Activated CD8-positive, alpha-beta memory T cell treated with anti-CD3 and anti-CD28 coated beads, Interleukin-2, amount 50 U/mL, for 48 hours (primary cell): ENCODE measurements at places on chromosomes 5 and 9.

DNA sequence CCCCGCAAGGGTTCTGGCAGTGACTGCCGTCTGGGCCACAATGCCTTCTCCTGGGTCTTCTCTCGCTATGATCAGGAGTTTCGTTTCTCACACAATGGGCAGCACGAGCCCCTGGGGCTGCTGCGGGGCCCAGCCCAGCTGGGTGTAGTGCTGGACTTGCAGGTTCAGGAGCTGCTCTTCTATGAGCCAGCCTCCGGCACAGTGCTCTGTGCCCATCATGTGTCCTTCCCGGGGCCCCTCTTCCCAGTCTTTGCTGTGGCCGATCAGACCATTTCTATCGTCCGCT lies 7.0 kb downstream of the HDHD3 start:
- no peak for DNase-seq

DNA sequence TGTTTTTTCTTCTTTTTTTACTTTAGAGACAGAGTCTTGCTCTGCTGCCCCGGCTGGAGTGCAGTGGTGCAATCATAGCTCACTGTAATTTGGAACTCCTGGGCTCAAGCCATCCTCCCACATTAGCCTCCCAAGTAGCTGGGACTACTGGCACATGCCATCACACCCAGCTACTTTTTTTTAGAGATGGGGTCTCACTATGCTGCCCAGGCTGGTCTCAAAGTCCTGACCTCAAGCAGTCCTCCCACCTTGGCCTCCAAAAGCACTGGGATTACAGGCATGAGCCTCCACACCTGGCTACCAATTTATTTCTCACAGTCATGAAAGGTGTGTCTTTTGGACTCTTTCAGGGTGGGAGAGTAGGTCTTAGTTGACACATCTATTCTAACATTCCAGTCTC lies 83.0 kb upstream of the FAM120A start:
- no peak for DNase-seq

- DNase-seq, result no peak
Measured at GRCh38 chr5:66848749-66849641, 252.8 kb downstream of the MAST4 start.

DNA sequence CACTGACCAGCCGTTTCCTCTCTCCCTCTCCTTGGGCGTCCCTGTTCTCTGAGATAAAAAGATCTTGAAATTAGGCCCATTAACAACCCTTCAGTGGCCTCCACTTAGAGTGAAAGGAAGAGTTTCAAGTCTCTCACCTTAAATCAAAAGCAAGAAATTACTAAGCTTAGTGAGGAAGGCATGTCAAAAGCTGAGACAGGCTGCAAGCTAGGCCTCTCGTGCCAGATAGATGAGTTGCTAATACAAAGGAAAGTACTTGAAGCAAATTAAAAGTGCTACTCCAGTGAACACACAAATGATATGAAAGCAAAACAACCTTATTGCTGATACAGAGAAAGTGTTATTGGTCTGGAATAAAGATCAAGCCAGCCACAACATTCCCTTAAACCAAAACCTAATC lies 331.3 kb upstream of the SEMA6A start:
- DNase-seq, result no peak

GRCh38 chr9:132365986-132366385 lies 11.2 kb upstream of the SETX start:
- no peak for DNase-seq

DNA sequence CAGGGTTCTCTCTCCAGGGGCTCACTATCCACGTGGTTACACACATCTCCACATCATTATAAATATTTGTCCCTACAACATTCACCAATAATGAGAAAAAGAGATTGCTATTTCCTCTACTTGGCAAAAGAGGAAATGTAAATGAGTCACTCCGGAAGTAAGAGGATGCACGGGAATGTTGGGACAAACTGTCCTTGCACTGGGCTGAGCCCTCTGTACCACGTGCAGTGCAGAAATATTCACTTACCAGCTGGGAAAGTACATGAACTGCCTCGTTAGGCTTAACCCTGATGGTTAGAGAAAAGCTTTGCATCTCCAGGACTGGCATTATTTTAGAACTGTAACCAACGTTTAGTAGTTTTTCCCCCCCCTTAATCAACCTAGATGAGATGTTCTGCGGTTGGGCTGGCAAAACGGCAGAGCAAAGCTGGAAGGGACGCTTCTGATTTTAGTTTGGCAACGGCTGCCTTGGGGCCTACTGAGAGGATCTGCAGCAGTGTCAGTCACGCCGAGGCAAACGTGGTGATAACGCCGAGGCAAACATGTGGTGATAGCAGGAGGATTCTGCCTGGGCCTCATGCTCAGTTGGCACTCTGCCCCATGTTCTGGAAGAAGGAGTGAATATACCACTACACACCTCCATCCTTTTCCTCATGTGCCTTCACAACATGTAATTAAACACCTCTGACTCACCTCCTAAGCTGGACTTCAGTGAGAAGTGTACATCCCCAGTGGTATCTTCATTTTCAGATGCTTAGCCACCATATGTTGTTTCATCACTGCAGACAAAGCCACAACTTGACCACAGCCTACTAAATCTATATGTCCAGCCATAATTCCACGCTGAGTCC lies 661.4 kb upstream of the KLF4 start:
- no peak for DNase-seq

DNA sequence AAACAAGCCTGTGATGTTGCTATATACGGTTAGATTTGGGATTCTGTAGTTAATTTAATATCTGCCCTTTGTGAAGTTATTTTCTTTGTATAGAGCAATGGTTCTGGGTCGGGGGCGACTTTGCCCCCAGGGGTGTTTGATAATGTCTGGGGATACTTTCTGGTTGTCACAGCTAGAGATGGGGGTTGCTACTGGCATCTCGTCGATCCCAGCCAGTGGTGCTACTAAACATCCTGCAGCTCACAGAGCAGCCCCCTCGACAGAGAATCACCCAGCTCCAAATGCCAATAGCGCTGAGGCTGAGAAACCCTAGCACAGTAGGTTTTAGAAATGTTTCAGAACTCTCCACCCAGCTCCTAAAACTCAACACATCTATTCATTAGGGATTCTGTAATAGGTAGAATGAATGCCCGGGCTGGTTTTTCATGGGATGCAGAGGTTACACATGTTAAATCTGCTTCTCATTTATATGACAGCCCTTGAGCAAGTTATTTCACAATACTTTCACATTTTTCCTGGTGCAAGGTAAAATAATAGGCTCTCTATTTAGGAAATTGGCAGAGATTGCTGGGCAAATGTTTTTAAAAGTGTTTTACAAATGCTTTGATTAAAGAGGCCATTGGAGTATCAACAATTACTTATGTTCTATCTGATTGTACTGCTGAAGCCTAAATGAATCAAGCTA lies 75.2 kb upstream of the CTSL start:
- no peak for DNase-seq

DNA sequence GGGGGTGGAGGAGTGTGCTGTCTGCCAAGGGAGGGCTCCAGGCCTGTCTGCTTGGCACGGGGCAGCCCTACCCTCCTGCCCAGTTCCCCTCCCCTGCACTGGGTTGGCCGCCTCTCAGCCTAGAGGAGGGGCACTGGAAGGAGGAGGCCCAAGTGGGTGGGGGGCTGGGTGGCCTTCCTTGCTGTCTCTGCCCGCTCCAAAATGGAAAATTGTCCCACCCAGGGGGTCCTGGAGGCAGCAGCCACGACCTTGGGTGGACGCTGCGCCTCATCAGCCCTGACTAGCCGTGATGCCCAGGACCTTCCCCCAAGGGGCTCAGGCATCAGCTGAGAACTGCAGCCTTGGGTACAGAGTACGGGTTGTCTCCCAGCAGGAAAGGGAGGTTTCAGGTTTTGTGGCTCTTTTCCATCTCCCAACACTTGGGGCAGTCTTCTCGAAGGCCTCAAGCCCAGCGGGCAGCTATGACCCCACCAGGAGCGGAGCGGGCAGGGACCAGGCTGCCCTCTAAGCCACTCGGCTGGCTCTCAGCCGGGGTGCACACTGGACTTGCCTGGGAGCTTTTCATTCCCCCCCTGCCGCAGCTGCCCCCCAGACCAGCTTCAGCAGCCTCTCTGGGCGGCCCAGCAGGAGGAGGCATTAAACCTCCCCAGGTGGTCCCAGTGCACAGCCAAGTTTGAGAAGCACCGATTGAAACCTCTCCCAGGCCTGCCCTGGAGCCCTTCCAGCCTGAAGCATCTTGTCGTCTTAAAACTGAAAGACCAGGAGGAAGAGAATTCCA lies 20.6 kb downstream of the NTNG2 start:
- DNase-seq, result no peak

- no peak for DNase-seq
Measured at GRCh38 chr5:17379100-17379951, 118.7 kb upstream of the TAF11L2 start.

GRCh38 chr5:110658006-110658405 lies 68.5 kb downstream of the TMEM232 start:
- no peak for DNase-seq
